Activated CD8-positive, alpha-beta memory T cell treated with anti-CD3 and anti-CD28 coated beads for 48 hours (primary cell): ENCODE measurements at places on chromosomes 6 and 20.

DNA sequence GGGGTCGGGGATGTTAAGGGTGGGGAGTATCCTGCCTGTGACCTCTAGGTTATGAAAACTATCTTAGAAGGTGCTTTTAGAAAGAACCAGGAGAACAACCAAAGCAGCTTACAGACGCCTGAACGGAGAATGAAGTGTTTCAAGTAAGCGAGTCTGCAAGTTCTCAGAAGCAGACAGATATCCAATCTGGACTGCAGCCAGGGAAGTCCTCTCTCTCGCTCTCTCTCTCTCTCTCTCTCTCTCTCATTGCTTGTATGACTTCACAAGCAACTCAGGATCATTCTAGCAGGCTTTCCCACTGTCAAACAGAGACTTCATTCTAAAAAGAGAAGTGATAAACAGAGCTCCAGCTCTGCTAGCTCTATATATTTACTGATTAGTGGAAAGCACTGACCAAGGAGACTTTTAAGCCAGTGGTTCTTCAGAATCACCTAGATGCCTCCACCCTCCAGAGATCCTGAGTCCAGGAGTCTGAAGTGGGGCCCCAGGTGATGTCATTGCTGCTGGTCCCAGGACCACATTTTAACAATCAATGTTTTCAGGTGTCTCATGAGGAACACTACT is 6.0 kb downstream of the TCF21 start:
- no peak for DNase-seq

DNA sequence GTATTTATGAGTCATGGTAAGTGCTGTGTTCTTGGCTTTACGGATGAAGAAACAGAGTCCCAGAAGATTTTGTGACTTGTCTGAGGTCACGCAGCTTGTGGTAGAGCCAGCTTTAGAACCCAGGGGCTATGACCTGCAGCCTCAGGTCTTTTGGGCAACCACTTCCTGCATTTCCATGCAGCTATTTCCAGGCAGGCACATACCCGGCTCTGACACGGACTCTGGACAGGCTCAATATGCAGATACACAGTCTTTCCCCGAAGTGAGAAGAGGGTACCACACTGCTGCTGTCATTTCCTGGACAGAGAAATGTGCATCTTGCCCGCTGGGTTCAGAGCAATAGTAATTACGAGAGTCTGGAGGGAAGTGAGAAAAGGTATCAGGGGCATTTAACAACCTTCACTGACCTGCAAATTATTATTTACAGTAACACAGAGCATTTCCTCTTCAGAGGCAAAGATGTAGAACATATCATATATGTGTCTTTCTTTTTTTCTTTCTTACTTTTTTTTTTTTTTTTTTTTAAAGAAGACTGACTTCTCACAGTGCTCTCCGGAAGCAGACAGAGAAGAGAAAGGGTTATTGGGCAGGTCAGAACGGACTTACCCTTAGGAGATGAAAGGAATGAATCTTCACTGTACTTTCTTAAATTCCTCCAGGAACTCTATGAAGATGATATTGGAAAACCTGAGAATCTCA is 185.1 kb downstream of the CLIC5 start:
- no peak for DNase-seq

DNA sequence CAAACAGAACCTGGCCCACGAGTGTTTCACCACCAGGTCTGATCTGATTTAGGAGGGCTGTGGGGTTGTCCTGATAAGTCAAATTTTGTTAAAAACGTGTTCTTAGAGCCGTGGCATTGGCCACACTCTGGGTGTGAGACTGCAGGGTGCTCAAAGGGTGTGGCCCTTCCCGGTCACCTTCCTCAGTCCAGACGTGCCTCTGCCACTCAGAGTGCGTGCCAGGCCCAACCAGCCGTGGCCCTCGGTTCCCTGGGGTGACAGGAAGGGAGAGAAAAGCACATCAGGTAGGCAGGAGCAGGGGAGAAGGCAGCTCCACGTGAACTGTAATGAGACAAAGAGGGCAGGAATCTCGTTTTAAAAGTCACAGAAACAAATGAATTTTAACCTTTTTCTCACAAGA is 115.4 kb downstream of the FAM120B start:
- DNase-seq = no peak

GRCh38 chr20:40797425-40797824 is 108.4 kb upstream of the MAFB start:
- DNase-seq = no peak

DNA sequence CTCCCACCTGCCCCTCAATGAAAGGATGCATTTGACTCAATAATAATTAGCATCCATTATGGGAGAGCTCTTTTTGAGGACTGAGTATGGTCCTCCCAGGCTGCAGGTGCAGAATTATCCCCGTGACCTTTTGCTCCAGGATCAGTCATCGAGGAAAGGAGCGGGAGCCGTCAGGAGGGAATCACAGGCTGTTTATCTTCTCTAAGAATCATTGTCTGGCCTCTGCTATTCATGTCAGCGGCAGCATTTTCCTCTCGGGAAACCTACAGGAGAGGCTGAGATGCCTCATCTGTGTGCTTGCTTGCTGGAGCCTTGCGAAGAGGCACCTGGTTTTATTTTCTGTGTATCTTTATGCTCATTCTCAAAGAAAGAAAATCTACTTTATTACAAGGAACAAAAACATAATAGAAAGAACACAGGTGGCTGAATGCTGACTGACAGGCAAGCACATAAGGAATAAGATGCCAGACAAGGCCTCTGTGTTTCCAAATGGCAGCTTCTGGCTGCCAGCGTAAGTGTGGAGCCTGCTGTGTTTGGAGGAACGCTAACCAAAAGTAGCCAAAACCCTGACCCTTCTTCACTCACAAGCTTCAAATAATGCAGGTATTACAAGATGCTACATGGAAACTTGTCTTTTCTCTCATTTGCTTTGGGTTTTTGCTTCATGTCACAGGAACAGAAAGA is 539.1 kb upstream of the MARCKS start:
- no peak for DNase-seq

- DNase-seq = no peak
Observed at GRCh38 chr6:137928286-137928685, 61.2 kb downstream of the TNFAIP3 start.

DNA sequence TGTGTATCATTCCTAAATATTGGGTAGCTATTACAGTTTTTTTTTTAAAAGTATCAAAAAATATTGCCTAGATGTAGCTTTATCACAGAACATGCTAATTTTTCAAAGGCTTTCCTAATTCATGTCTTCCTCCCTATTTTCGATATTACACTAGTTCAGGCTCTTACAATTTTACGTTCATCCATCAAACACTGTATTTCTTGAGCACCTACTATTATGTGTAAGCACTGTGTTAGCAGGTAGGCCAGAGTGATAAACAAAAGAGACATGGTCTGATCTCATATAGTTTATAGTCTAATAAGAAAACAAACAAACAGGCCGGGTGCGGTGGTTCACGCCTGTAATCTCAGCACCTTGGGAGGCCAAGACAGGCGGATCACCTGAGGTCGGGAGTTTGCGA is 69.5 kb downstream of the FAM217A start:
- no peak for DNase-seq

GRCh38 chr20:11101243-11101642 is 427.4 kb upstream of the JAG1 start:
- DNase-seq = no peak

- no peak for DNase-seq
Observed at GRCh38 chr6:154202339-154202738, 154.3 kb downstream of the IPCEF1 start.

DNA sequence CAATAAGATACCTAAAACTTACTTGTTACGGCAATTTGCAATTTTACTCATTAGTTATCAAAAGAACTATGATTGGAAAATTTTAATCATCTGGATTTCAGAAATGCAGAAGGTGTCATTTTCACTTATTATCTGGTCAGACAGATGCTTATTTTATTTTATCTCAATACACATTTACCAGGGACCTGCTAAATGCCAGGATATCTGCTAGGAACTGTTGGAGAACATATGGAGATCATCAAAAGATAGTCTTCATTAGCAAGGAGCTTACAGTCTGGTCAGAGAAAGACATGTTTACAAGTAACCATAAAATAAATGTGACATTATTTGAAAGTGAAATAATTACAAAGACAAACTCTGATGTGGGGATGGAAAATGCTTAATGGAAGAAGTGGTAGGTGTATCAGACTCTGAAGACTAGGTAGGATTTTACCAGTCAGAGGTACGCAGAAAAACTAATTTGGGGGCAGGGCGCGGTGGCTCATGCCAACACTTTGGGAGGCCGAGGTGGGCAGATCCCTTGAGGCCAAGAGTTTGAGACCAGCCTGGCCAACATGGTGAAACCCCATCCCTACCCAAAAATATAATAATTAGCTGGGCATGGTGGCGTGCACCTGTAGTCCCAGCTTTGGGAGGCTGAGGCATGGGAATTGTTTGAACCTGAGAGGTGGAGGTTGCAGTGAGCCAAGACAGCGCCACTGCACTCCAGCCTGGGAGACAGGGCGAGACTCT is 137.8 kb downstream of the MYB start:
- no peak for DNase-seq

GRCh38 chr20:63686492-63687321 is 9.7 kb upstream of the TNFRSF6B start:
- DNase-seq = no peak

- peak; percentile 7 for DNase-seq
Observed at GRCh38 chr6:5174244-5174643, 86.5 kb downstream of the LYRM4 start.

GRCh38 chr20:37513779-37514359 is 7.2 kb upstream of the NNAT start:
- no peak for DNase-seq

- no peak for DNase-seq
Observed at GRCh38 chr6:79403563-79403962, 133.7 kb downstream of the LCA5 start.

- no peak for DNase-seq
Observed at GRCh38 chr6:145508107-145508506, 227.2 kb downstream of the EPM2A start.

- DNase-seq = no peak
Observed at GRCh38 chr6:37679539-37680476, 17.9 kb downstream of the MDGA1 start.

GRCh38 chr20:60365064-60365666 is 406.9 kb downstream of the CDH26 start:
- no peak for DNase-seq

GRCh38 chr6:168941036-168941435 is 312.6 kb downstream of the THBS2 start:
- DNase-seq = no peak

GRCh38 chr6:149815788-149816187 is 48.4 kb downstream of the LRP11 start:
- DNase-seq = no peak

GRCh38 chr6:5172897-5173474 is 87.8 kb downstream of the LYRM4 start:
- no peak for DNase-seq

DNA sequence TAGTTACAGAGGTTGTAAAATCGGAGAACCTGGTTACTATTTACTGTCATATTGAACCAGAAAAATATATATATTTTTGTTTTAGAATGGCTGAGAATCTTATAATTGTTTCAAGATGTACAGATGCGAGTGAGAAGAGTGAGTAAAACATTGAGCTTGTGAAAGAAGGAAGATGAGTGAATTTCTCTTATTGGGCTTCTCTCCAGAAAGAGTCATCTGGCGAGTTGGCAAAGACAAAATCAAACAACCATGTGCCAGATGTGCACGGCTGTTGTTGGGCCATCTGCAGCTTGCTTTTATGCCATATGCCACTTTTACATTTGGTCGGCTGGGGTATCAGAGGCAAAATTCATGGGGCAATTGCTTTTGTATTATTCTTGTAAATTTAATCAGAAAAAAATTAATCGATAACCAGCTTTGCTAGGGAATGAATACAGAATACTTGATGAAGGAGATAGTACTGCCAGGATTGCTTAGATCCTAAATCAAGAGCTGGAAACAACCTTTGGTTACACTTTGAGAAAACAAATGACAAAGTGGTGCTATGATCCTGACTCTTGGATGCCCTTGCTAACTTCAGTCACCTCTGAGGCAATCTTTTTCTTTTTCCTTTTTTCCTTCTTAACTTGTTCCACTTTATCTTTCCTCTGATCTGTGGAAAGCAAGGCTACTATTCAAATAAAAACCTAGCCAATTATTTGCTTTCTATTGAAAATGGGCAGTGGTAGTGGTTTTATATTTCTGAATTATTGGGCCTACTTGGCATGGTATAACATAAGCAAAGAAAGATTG is 97.1 kb upstream of the GRIK2 start:
- no peak for DNase-seq

DNA sequence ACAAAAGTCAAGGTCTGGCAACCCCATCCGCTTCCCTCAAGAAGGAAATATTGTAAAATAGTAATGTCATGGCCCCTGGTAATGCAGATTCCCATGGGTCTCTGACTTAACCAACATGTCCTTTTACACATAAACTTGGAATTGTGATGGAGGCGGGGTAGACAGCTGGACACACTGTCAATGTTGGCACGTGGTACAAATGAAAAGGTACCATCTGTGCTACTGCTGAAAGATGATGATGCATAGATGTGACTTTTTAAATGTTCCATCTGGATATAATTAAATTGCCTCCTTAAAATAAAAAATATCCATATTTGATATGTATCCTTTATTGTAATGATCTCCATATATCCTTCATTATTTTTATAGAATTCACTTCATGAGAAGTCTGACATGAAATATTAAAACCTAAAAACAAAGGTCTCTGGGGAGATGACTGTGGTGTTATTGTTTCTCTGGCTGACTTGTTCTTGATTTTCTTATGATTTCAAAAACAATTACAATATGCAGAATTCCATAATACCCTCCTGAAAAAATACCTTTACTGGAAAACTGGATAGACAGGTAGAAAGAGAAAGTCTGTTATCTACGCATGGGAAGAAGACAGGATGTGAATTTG is 104.5 kb downstream of the MKKS start:
- DNase-seq = no peak

GRCh38 chr6:1849691-1850090 is 240.0 kb downstream of the FOXC1 start:
- no peak for DNase-seq

- DNase-seq = no peak
Observed at GRCh38 chr6:149228311-149228955, 89.1 kb upstream of the TAB2 start.

- DNase-seq = no peak
Observed at GRCh38 chr6:120899932-120900331, 434.3 kb downstream of the TBC1D32 start.

DNA sequence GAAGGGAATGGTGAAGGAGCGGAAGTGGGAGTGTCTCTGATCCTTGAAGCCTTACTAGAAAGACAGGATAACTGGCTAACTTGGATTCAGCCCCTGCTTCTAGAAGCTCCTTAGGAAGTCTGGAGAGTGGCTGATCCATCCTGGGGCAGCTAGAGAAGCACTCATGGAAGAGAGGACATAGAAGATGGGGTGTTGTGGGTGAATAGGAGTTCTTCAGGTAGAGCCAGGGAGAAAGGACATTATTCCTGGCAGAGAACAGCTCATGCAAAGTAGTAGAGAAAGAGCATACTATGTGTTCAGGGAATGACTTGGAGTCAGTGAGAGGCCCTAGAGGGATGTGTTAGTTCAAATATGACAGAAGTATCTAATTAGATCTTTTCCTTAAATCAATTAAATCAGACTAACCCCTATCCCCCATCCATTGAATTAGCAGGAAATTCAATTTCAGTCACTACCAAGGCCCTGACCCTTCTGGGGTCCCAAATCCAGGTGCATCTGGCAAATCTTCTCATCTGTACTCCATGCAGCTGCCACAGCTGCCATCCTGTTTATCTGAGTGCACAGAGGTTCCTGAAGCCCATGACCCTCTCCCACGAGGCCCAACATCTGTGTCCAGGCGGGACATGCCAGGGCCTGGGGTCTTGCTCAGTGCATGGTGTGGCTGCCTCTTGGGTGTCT is 130.7 kb downstream of the DHX35 start:
- no peak for DNase-seq
